ENCODE measurements at places on chromosomes 1 and 21. TPM values are rescaled to one million over a fixed set of nuclear protein-coding genes. Genes with fewer than 3 reads are reported as not detected.

Gene FLG2
- total RNA-seq = not detected

Gene FAM43B
- total RNA-seq = not detected

Gene PRAMEF14
- not detected for total RNA-seq

Gene CYP4X1
- 0.58 TPM for total RNA-seq

- DNase-seq = no peak
- H3K4me3 ChIP-seq = peak overlapping the region; percentile 27
- H3K27ac ChIP-seq = no peak overlapping the region
- peaks cover 22% of the 10 kb centered on the region for H3K4me1 ChIP-seq
- H3K36me3 ChIP-seq = no peaks in the 10 kb centered on the region
Measured at GRCh38 chr1:47725511-47725991, 271.6 kb downstream of the TRABD2B start.

DNA sequence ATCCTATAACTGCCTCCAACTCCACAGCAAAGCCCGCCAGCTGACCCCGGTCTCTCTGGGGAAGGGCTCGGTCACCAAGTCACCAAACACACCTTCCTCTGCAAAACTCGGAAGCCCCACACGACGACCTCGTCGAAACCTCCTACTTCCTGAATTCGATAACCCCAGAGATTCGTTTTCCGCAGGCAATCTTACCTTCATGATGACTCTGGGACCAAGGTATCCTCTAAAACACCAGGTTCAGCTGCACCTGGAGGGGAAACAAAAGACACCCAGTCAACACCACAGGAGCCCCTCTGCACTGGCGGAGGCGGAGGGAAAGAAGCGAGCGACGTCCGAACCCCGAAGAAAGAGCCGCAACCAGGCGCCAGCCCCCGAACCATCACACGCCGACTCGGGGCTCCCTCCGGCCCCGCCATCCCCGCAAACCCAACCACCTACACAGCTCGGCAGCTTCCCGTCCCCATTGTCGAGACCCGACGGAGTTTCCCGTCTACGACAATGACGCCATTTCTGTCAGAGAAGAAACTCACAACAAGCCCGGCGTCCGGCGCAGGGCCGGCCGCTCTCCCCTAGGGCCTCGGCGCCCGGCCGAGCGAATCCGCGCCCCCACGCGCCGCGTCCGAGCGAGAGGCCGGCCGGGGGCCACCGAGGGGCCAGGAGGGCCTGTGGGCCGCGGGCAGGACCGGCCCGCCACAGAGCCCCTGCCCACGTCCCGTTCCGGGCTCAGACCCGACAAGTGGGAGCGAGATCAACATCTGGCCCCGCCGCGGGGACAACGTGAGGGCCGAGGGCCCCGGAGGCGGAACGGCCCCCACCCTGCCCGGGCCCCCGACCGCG is 1.0 kb downstream of the ARID4B start:
- no peaks in the 10 kb centered on the region for H3K36me3 ChIP-seq
- peak overlapping the region; percentile 97 for H3K27ac ChIP-seq
- DNase-seq = peak; percentile 78
- H3K4me3 ChIP-seq = peak overlapping the region; percentile 93

GRCh38 chr1:175520186-175520585 is 223.2 kb downstream of the TNR start:
- no peaks in the 10 kb centered on the region for H3K36me3 ChIP-seq
- no peak overlapping the region for H3K27ac ChIP-seq
- peak; percentile 58 for DNase-seq

DNA sequence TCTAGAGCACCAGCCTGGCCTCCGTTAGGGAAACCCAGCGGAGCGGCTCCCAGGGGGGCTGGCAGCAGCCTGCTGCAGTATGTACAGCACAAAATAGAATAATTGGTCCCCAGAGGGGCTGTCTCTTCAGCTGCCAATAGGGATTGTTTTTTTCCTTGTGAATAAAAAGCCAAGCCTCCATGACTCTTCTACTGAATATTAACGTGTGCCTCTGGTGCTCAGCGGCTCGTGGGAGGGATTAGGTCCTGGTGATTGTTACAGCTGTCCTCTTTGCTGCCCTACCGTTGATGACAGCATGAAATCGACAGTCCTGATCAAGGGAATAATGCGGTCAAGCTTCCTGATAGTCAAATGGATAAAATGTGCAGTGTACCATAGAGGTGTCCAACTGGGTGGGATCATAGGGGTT is 190.7 kb upstream of the RUNX1 start:
- peaks cover 21% of the 10 kb centered on the region for H3K4me1 ChIP-seq
- no peak overlapping the region for H3K4me3 ChIP-seq
- H3K27me3 ChIP-seq = no peaks in the 10 kb centered on the region
- H3K27ac ChIP-seq = no peak overlapping the region
- DNase-seq = no peak
- H3K36me3 ChIP-seq = no peaks in the 10 kb centered on the region

DNA sequence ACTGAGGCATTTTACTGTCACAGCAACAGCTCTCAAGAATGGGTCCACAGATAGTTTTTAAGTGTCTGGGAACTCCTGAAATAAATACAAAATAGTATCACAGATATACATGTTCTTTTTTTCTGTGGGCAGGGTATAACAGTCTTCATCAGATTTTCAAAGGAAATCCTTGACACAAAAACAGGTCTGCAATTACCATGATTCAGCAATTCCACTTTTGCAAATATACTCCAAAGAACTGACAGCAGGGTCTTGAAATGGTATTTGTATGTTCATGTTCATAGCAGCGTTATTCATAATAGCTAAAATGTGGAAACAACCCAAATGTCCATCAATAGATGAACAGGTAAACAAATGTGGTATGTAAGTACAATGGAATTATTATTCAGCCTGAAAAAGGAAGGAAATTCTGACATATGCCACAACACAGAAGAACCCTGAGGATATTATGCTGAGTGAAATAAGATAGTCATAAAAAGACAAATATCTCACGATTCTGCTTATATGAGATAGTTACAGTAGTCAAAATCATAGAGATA is 85.0 kb downstream of the EPS15 start:
- H3K36me3 ChIP-seq = peaks cover 65% of the 10 kb centered on the region
- peaks cover 27% of the 10 kb centered on the region for H3K4me1 ChIP-seq
- no peak overlapping the region for H3K27ac ChIP-seq
- DNase-seq = no peak

- peak; percentile 38 for DNase-seq
- H3K27ac ChIP-seq = no peak overlapping the region
- H3K27me3 ChIP-seq = no peaks in the 10 kb centered on the region
- H3K4me3 ChIP-seq = no peak overlapping the region
Measured at GRCh38 chr1:231206856-231207255, 34.2 kb upstream of the GNPAT start.

DNA sequence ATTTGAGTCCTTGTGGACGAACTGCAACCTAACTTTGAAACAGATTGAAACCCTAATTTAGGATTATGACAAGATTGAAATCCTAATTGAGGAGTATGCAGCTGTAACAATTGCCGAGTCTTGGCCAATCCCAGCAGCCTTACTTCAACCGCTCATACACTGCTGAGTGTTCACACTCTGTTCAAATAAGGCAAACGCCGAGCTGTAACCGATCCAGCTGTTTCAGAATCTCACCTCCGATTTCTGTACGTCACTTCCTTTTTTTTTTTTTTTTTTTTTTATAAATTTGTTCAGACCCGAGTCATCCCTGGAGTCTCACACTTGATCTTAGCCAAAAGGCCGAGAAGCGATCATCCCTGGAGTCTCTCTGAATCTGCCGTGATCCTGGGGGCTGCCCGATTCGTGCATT is 22.3 kb upstream of the ATP5PO start:
- DNase-seq = no peak
- no peak overlapping the region for H3K4me3 ChIP-seq
- no peaks in the 10 kb centered on the region for H3K27me3 ChIP-seq
- H3K36me3 ChIP-seq = no peaks in the 10 kb centered on the region
- H3K4me1 ChIP-seq = peaks cover 13% of the 10 kb centered on the region

GRCh38 chr1:183735069-183735860 is 69.7 kb upstream of the RGL1 start:
- no peaks in the 10 kb centered on the region for H3K36me3 ChIP-seq
- H3K4me3 ChIP-seq = no peak overlapping the region
- H3K27me3 ChIP-seq = no peaks in the 10 kb centered on the region
- DNase-seq = no peak

- no peaks in the 10 kb centered on the region for H3K4me1 ChIP-seq
- H3K27me3 ChIP-seq = no peaks in the 10 kb centered on the region
- no peak overlapping the region for H3K27ac ChIP-seq
- no peak for DNase-seq
Measured at GRCh38 chr1:108601708-108602410, 42.0 kb downstream of the EEIG2 start.
